NCI-H1105 treated with DMSO at 0.1 percent for 48 hours (cell line): ENCODE measurements at places on chromosomes 1 and 21.

GRCh38 chr1:23578311-23578996 is 19.2 kb upstream of the ID3 start:
- DNase-seq = no peak

DNA sequence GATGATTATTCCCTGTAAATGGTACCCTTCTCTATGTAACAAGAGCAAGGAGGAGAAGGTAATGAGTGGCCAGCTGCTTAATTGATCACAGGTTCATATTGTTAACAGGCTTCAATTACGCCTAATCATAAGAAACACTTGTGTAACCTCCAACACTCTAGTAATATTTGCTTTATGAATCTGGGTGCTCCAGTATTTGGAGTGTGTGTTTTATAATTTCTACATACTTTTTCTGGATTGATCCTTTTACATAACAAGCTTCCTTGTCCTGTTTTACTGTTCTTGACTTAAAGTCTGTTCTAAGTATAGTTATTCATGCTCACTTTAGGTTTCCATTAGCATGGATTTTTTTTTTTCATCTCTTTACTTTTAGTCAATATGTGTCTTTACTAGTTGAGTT is 984.2 kb downstream of the AMY1C start:
- DNase-seq = peak; percentile 42

DNA sequence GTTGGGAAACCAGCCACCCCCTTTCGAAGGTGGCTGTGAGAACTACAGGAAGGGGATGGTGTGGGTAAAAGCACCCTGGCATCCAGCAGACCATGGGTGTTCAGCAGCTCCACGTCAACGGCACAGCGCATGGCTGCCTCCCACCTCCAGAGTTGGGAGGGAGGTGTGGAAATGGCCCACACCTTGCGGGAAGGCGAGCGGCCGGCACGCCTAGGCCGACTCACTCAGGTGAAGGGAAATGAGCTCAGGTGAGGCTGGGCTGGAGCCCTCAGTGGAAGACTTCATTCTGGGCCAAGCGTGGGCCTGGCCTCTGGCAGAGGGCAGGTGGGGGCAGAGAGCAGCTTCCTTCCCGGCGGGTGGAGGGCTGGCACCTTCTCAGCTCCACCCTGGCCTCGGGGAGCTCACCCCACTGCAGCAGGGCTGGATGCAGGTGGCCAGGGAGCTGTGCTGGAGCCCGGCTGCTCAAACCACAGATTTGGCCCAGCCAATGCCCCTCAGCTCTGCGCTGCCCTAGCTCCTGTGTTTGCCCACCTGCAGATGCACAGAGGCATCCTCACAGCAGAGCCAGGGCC is 24.8 kb upstream of the ALDH4A1 start:
- no peak for DNase-seq

- no peak for DNase-seq
Observed at GRCh38 chr1:214557952-214558735, 6.7 kb upstream of the PTPN14 start.

DNA sequence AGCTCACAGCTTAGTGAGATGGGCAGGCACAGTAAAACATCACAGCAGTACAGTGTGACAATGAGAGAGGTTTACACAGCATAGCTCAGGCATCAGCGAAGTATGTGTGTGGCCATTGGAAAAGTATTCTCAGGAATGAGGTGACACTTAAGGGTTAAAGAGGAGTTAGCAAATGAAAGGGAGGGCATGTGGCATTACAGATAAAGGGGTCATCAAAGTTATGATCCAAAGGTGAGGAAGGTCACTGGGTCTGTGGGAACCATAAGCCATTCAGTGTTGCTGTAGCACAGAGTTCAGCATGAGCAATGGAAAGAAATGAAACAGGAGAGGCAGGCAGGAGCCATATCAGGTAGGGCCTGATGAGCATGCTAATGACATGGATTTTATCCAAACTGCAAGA is 4.5 kb upstream of the C8B start:
- no peak for DNase-seq

GRCh38 chr1:112817555-112818373 is 102.6 kb upstream of the PPM1J start:
- no peak for DNase-seq

DNA sequence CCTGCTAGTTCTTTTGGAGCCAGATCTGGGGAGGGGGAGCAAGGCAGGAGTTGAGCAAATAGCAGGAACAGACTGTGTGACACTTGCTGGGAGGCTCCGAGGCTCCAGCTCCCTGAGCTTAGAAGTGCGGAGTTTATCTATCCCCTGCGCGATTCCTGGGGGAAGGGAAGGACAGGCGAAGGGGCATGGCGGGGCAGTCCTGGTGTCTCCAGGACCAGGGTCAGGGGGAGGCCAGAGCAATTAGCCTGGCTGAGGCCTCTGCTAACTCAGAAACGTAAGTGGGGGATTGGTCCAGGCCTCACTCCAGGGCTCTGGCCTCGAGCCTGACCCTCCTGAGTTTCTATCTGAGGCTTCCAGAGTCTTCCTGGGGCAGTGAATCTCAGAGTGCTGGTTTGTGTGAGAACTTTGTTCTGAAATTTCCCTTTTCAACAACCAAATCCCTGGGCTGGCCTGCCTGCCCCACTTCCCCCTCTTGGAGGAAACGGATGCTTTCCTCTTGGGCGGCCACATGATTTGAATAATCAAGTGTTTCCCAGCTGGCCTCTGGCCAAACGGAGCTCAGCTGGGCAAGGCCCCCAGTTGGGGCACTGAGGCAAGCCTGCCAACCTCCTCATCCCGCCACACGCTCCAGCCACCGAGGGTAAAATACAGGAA is 15.6 kb downstream of the ALPL start:
- no peak for DNase-seq

- DNase-seq = no peak
Observed at GRCh38 chr1:225794954-225795353, 15.0 kb upstream of the EPHX1 start.

DNA sequence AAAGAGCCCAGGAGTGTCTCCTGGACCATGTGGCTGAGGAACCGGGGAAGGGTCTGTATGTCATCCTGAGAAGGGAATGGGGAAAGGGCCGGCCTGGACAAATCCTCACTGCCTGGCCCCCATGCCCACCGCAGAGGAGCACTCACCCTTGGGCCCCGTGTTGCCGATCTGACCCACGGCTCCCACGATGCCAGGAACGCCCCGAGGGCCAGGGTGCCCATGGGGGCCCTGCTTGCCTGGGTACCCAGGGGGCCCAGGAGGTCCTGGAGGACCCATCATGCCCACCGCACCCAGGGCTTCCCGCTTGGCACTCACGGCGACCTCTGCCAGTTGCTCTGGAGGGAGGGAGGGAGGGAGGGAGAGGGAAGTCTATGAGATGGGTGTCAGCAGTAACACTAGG is 14.6 kb downstream of the COL9A2 start:
- DNase-seq = no peak

- no peak for DNase-seq
Observed at GRCh38 chr1:57327946-57328345, 95.9 kb downstream of the DAB1 start.

DNA sequence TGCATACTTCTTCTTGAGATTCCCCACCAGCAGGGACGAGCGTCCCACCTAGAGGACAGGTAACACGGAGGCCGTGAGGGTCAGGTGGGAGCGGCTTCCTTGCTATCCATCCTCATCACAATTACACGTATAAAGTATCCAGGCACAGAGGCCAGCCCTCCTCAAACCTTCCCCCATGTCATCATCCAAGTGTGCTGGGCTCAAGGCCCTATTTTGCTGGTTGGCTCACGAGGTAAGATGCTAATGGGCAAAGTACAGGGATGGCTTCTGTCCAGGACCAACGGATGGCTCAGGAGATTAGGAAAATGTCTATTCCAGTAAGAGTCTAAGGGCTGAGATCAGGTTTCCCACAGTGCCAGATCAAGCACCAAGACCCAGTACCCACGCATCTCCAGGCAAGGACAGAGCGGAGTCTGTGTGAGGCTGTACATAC is 11.5 kb upstream of the A3GALT2 start:
- no peak for DNase-seq

- DNase-seq = no peak
Observed at GRCh38 chr1:171742577-171742922, 685 bp upstream of the VAMP4 start.

DNA sequence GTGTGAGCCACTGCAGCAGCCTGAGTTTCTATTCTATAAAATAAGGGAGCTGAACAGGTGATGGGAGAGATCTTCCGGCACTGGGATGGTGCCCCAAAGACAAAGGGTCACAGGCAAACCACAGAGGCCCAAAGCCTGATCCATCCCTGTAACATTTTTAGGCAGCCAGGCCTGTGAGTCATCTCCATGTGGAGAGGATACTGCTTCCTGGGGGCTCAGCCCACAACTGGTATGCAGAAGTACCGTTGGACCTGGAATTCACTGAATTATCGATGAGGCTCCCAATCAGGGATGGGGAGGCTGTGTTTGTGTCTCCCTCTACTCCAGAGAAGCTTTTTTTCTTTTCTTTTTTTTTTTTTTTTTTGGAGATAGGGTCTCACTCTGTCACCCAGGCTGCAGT is 48.8 kb upstream of the WASF2 start:
- no peak for DNase-seq

DNA sequence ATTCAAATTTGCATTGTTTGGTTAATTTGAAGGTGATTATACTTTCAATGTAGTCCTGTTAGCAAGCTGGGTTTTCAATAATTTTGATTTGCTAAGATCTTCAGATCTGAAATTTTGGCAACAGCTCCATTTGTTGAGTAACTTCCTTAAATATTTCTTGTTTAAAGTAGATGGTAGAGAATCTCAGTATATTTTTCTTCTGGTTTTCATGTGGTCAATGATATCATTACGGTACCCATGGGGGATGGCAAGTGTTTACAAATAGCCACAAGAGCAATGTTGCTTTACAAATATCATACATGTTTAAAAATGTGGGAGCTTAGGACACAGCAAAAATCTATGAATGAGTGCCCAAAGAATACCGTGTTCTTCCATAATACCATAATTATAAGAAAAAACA is 175.9 kb downstream of the IFI44 start:
- no peak for DNase-seq

GRCh38 chr1:178354816-178355215 is 141.9 kb downstream of the CLEC20A start:
- DNase-seq = no peak

DNA sequence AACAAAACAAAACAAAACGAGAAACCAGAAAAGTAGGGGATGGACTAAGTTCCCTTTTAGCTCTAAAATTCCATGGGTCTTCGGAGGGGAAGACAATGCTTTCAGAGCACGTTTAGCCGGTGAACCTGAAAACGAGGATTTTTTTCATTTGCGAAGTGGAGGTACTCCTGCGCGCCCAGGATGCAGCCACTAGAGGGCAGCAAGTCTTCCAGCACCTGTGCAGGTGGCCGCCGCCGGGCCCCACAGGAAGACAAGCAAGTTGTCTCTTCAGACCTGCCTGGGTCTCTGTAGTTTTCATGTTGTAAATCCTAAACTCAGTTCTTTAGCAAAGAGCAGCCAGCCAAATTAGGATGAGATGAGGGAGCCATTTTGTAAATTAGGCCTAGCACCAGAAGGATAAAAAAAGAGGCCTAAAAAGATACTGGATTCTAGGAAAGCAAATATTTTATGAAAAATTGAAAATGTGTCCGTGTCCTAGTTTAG is 17.7 kb upstream of the SNX27 start:
- DNase-seq = peak; percentile 82

GRCh38 chr1:93732514-93732913 is 50.9 kb upstream of the BCAR3 start:
- DNase-seq = no peak

- DNase-seq = no peak
Observed at GRCh38 chr1:186754542-186755145, 74.1 kb upstream of the PLA2G4A start.

GRCh38 chr1:159429074-159429861 is 2.7 kb upstream of the OR10J4 start:
- no peak for DNase-seq

DNA sequence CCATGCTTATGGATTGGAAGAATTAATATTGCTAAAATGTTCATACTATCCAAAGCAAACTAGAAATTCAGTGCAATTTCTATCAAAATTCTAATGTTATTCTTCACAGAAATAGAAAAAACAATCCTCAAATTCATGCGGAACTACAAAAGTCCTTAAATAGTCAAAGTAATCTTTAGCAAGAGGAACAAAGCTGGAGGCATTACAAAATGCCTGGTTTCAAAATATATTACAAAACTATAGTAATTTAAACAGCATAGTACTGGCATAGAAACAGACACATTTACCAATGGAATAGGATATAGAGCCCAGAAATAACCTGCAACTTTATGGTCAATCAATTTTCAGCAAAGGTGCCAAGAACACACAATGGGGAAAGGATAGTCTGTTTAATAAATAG is 3.8 kb downstream of the CTSS start:
- DNase-seq = no peak

- no peak for DNase-seq
Observed at GRCh38 chr1:27368869-27369582, 2.3 kb upstream of the MAP3K6 start.

DNA sequence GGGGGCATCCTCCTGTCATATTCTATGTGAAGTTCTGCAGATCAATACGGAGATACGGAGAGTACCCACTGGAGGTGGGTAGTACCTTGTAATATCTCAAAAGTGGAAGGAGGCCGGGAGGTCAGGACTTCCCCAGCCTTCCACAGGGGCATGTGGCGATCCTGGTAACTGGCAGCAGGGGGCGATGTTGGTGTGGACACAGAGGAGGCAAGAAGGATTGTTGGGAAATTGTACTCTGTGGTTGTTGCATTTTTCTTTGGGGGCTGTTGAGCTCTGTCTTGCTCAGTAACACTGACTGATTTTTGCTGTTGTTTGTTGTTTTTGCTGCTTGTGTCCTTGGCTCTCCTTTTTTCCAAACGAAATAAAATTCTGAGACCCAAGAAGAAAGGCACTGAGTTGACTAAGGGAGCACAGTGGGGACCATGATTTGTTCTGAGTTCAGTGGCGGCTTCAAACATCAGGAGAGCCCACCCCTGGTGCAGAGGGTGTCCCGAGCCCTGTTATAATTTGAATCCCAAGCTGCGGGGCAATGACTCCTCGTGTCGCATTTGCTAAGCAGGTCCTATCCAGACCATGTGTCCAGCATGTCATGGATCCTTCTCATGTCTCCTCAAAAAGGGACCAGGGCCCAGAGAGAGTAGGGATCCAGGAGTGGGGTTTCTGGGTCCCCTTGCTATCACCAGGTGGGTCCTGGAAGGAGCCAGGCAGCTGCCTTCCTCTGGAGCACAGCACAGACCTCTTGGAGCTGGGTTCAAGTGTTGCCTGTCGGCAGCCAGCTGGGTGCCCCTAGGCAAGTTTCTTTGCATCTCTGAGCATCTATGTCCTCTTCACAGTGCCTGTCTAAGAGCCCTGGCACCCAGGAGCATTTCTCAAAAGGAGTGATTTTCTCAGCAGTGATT is 22.8 kb downstream of the LHX4 start:
- peak; percentile 46 for DNase-seq
